Motor neuron (in vitro differentiated cells): ENCODE measurements at places on chromosomes 5 and 9. TPM values are rescaled to one million over a fixed set of nuclear protein-coding genes. Genes with fewer than 3 reads are reported as not detected.
A peak's percentile ranks its signal among the peaks of the same experiment; 100 is the strongest.

DNA sequence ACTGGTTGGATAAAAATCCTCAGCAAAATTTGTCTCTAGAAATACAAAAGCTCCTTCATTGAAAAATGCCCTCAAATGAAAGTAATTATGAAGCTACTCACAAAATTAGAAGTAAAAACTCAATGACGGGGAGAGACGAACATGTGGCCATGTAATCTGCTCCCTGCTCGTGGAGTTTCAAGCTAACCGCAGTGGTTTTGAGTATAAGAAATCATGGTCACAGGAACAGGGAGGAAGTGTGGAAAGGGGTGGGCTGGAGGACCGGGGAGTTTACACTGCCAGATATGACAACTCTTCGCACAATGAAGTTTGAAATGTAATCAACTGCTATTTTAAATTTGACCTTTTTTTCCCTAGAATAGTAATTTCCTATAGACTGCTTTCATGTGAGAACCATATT, 765.4 kb upstream of the DMAC1 start:
- ATAC-seq, result no peak

GRCh38 chr9:98743818-98744611, 35.3 kb upstream of the GABBR2 start:
- ATAC-seq, result no peak

DNA sequence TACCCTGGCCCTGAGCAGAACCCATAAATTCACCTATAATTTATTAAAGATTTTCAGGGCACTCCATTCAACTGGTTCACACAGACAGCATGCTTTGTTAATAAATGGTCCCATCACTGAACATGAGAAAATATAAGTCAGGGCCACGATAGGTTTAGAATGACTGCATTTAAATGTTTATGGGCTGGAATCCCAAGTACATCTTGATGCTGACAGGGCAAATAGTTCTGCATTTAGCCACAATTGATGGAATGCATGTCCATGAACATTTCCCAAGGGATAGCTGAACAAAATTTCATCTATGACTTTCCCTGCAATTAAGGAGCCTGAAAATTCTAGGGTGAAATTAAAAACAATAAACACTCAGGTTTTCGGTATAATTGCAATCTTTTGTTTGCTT, 124.5 kb downstream of the CAAP1 start:
- peak; percentile 68 for ATAC-seq

PCDHB12 gene
- total RNA-seq, result 2.3 TPM in 2 replicates

GRCh38 chr9:110069326-110070248, 138.4 kb downstream of the C9orf152 start:
- ATAC-seq, result peak; percentile 85

ASPN gene
- 0.06 and 0.11 TPM in 2 replicates for total RNA-seq

GRCh38 chr5:125384071-125384470, 637.6 kb upstream of the ZNF608 start:
- ATAC-seq, result no peak

GABRP gene
- 0.18 and 0.29 TPM in 2 replicates for total RNA-seq

LCN9 gene
- total RNA-seq, result 1.4 TPM in 1 of 2 replicates, not detected in the other

FST gene
- total RNA-seq, result 0.76 and 1.3 TPM in 2 replicates

IFNK gene
- 1.8 and 2.3 TPM in 2 replicates for total RNA-seq

DNA sequence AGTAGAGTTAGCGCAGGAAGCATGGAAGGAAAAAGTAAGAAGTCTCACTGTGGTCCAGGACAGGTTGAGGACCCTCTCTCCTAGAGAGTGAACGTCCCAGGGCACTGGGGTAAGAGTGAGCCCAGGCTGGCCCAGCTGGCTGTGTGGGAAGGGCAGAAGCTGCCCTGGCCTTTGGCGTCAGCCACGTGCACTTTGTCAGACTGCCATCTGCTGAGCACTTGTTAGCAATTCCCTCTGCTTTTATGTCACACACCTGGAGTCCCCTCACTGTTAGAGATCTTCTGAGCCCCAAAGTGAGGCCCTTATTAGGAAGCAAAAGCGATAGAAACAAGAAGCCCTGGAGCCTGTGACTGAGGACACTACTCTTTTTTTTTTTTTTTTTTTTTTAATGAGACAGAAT, 79.1 kb downstream of the UGCG start:
- ATAC-seq, result no peak

GRCh38 chr5:66974256-66974655, 222.3 kb downstream of the CD180 start:
- no peak for ATAC-seq

GRCh38 chr5:180133060-180133459, 61.5 kb upstream of the RNF130 start:
- no peak for ATAC-seq

DNA sequence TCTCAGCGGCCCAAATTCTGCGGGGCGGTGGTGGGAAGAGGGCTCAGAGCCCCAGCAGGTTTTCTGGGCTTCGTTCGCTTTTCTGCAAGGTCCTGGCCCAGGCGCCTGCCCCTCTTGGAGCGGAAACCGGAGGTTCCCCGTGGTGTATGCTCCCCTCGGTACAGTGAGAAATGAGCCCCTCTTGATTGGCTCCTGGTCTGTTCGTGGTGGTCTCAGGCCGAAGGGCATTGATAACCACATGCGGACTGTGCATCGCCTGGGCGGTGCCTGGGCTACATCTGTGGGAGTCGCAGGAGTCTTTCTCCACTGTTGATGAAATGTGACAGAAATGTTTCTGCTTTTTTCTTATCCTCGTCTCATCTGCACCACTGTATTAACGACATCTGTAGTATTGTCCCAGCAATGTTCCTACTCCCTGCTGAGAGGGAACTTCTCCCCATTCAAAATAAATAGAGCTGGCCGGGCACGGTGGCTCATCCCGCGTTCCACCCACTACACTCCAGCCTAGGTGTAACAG, 682 bp downstream of the MAN1B1 start:
- no peak for ATAC-seq

- ATAC-seq, result no peak
Measured at GRCh38 chr5:154059039-154059430, 20.3 kb downstream of the MFAP3 start.

DNA sequence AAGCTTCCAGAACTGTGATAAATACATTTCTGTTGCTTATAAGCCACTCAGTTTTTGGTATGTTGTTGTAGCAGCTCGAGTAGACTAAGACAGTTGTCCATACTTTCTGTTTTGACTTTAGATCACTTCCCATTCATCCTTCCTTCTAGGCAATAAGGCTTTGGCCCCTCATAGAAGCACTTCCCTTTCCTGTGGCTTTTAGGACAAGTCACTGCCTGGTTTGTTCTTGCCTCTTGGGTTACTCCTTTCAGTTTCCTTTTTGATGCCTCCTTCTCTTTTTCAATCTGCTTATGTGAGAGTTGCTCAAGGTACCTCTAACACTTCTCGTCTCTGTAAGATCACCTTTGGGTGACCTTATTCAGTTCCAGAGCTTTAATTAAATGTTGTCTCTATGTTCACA, 72.4 kb upstream of the NTRK2 start:
- no peak for ATAC-seq

- ATAC-seq, result no peak
Measured at GRCh38 chr9:94606646-94607422, 13.2 kb upstream of the FBP2 start.

- peak; percentile 74 for ATAC-seq
Measured at GRCh38 chr9:131660466-131661405, 79.1 kb downstream of the RAPGEF1 start.

- ATAC-seq, result peak; percentile 20
Measured at GRCh38 chr9:94086486-94087345, 2.5 kb downstream of the PTPDC1 start.

FGF1 gene
- 11.4 and 14.9 TPM in 2 replicates for total RNA-seq

DNA sequence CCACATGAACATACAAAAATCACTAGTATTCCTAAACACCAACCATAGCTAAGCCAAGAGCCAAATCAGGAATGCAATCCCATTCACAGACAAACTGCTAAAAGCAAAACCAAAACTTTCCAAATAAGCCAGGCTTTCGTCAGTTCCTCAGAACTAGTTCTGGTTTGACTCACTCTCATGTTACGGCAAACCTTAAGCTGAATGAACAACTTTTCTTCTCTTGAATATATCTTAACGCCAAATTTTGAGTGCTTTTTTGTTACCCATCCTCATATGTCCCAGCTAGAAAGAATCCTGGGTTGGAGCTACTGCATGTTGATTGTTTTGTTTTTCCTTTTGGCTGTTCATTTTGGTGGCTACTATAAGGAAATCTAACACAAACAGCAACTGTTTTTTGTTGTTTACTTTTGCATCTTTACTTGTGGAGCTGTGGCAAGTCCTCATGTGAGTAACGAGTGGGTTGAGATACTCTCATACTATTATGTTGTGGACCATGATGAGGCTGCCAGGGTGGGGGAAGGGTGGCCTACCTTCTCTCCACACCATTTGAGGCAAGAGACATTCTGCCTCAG, at the start of gene PDCD1LG2:
TSS of gene PDCD1LG2 (plus strand) at position 172 of the 572 bp plus-strand sequence. CDS start 12,016 bp downstream, outside the sequence.
- no peak for ATAC-seq

GRCh38 chr5:16082053-16082452, 97.5 kb downstream of the MARCHF11 start:
- no peak for ATAC-seq
